ENCODE measurements at places on chromosomes 5 and 9. TPM values are rescaled to one million over a fixed set of nuclear protein-coding genes. Genes with fewer than 3 reads are reported as not detected.

GRCh38 chr5:176466245-176466871, 18.2 kb downstream of the FAF2 start:
- DNase-seq = no peak

DNA sequence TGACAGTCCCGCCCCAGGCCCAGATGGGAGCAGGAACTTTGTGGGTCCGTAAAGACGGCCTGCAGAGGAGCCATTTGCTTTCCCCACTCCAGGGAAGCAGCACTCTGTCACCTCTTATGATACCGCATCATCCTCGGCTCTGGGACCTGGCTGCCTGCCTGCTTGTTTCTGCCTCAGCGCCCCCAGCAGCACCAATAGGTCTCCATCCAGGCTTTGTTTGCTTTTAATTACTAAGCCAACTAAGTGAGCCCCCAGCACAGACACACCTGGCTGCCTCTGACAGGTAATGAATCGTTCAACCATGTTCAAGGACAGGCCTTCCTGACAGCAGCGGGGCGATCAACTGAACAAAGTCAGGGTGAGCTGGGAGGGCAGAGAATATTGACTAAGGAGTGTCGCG, 141.4 kb downstream of the C5orf15 start:
- DNase-seq = no peak

The TLX3 gene
- polyA plus RNA-seq = not detected

GRCh38 chr5:143426437-143426991, 23.0 kb upstream of the NR3C1 start:
- DNase-seq = no peak

GRCh38 chr5:82381591-82381990, 103.4 kb upstream of the RPS23 start:
- DNase-seq = no peak

GRCh38 chr9:135244271-135245221, 157.1 kb downstream of the OLFM1 start:
- no peak for DNase-seq

DNA sequence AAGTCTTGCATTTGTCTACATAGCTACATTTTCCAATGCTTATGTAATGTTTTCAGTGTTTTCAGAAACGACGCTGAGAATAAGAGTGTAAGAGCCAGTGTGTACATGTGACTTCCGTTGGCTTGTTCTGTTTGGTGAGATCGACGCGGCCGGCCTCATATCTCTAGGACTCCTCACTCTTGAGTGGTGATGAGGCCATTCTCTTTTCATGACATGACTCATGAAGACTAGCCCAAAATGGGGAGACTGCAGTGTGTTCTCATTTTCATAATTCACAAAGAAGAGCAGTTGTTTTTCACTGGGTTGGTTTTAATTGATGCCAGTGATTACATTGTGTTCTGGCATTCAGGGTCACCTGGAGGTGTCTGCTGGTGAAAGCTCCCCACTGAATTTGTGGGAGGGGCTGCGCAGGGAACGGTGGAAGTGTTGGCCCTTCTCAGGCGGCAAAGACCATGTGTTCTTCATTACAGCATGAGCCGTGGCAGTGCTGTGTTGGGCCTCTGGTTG, 131.5 kb upstream of the OTULINL start:
- no peak for DNase-seq

- DNase-seq = no peak
Observed at GRCh38 chr5:176818391-176819098, 8.2 kb downstream of the UNC5A start.

The ADAMTS19 gene
- polyA plus RNA-seq = 0.18 TPM

DNA sequence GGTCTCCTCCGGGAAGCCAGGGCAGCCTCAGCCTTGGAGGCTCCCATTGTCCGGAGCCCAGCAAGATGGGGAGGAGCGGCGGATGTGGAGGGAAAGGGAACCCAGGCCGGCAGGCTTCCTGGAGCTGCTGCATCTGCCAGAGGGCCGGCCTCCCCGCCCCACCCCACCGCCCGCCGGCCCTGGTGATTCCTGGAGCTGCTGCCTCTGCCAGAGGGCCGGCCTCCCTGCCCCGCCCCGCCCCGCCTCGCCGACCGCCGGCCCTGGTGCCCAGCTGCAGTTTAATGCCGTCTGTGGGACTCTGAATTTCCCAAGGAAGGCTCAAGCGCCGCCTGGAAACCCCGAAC, 31.6 kb downstream of the EXD3 start:
- DNase-seq = no peak

- no peak for DNase-seq
Observed at GRCh38 chr5:57216714-57217113, 42.9 kb downstream of the GPBP1 start.

- no peak for DNase-seq
Observed at GRCh38 chr5:73624888-73625287, 1.1 kb upstream of the ARHGEF28 start.

GRCh38 chr5:179332741-179333290, 12.4 kb downstream of the ADAMTS2 start:
- no peak for DNase-seq

DNA sequence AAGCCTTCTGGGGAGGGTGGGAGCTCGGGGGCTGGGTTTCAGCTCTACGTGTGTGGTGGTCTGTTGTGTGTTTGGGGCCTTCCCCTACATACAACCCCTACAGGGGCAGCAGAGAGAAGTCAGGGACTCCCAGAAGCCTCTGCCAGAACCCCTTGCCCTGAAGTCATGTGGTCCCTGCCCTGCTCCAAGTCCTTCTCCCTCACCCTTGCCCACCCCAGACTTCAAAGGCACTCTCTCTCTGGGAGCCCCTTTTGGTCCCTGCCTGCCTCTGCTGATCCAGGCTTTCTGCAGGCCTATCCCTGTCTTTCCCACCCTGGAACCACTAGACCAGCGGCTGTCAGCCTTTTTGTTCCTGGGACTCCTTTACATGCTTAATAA, 61.1 kb upstream of the PSD2 start:
- no peak for DNase-seq

DNA sequence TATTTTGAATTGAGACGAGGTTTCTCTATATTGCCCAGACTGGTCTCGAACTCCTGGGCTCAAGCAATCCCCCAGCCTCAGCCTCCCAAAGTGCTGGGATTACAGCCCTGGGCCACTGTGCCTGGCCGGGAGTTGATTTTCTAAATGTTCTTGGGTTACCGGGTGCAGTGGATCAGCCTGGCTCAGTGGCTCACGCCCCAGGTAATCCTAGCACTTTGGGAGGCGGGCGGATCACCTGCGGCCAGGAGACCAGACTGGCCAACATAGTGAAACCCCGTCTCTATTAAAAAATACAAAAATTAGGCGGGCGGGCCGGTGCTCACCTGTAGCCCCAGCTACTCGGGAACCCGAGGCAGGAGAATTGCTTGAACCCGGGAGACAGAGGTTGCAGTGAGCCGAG, 106.9 kb upstream of the LARP1 start:
- DNase-seq = no peak

GRCh38 chr9:34957492-34958410, at the start of gene PHF24:
TSS of gene PHF24 (plus strand) at chr9:34958285. CDS start at chr9:34971299, 13,014 bp downstream.
- no peak for DNase-seq

The PCDHGA4 gene
- polyA plus RNA-seq = 2.9 TPM

DNA sequence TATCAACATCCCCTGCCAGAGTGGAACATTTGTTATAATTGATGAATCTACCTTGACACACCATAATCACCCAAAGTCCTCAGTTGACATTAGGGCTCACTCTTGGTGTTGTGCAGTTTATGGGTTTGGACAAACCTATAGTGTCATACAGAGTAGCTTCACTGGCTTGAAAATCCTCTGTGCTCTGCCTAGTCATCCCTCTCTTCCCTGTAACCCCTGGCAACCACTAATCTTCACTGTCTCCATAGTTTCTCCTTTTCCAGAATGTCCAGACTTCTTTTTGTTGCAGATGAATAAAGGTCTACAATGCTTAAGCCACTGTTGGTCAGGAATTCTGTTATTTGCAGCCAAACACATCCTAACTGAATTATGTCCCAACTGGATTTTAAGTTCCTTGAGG, 22.5 kb upstream of the SUB1 start:
- DNase-seq = no peak

The INSL4 gene
- not detected for polyA plus RNA-seq

DNA sequence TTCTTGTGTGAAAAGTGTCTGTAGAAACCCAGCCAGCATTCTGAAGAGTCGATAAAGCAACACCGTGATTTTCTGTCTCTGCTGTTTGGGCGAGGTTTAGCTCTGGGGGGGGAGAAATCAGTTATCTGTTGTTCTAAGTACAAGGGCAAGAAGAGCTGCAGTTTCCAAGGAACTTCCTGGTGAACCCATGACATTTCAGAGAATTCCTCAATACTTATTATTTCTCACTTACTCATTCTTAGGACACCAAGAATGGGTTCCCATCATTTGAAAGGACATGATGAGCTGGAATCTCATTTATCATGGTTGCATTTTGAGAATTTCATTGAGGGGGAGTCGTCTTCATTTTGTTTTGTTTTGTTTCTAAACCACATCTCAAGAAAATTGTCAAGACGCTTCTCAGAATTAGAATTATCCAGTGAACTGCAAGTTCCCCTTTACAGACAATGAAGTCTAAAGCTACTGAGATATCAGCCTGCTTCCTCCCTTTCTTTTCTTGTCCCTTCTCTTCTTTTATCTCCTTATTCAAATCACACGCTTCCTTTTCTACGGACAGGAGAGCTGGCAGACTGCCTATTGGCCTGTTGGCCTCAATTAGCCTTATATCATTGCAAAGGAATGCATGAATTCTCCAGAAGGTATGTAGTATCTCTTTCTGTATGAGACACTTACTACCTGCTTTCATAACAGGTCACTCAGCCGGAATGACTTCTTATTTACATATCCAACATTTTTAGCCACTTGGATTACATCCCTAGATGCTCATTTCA, 53.7 kb downstream of the ZNF462 start:
- DNase-seq = no peak
